CD4-positive, alpha-beta T cell treated with Interleukin-6 for 4 hours (primary cell): ENCODE measurements at places on chromosomes 2 and 18.

DNA sequence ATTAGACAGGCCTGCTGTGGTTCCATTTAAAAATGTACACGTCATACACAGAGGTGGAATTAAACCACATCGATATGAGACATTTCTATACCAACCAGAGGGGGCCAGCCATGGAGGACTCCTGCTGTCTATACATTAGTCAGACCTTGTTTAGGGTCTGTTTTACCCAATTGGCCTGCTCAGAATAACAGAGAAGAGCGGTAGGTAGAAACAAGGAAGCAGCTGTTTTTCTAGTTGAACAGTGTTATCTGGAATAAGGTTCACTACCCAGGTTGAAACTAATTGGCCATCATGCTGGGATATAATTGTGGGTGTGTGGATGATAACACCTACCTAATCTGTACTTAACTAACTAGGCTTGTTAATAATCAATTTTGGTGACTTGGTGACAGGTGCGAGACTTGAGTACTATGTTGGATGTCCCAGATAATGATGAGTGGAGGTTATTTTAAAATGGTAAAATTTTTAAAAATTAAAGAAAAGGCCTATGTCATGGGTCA is 47.5 kb downstream of the RHBDD1 start:
- no peak for DNase-seq

- no peak for DNase-seq
Observed at GRCh38 chr2:188752311-188752710, 221.9 kb upstream of the COL3A1 start.

- no peak for DNase-seq
Observed at GRCh38 chr2:5751873-5752482, 59.8 kb downstream of the SOX11 start.

GRCh38 chr2:58047373-58047935 is 848 bp downstream of the VRK2 start:
- DNase-seq: no peak

DNA sequence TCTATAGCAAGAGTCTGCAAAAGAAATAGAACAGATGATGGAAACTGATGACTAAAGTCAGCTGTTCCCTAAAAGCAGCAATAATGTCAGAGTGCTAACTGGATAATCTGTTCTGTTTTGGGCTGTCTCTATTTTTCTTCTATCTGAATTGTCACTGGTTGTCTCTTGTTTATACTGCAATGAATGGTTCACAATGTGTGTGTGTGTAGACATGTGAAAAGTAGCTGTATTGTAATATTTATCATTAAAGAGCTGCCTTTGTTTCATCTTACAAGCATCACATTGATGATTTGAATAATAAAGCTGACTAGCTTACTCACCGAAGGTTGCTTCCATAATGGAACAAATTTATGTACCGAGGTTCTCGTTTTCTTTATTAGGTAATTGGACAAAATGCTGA is 456.0 kb upstream of the ZEB2 start:
- no peak for DNase-seq

DNA sequence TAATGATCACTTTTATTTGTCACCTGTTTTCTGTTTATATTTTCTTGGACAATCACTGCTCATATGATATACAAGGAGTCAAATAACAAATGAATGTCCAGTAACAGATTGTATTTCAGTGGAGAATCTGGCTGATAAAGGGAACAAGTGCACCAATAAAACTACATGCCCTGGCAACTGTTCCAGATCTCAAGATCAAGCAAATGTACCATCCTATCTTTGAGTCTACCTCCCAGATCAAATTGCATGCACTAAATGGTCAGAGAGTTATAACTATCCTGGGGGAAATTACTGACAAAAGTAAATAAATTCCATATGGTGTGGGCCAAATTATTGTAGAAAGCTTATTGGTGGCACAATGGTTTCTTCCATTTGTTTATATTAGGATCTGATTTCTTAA is 452.8 kb downstream of the MBD2 start:
- no peak for DNase-seq

GRCh38 chr2:172968061-172968469 is 107.6 kb upstream of the MAP3K20 start:
- DNase-seq: no peak

DNA sequence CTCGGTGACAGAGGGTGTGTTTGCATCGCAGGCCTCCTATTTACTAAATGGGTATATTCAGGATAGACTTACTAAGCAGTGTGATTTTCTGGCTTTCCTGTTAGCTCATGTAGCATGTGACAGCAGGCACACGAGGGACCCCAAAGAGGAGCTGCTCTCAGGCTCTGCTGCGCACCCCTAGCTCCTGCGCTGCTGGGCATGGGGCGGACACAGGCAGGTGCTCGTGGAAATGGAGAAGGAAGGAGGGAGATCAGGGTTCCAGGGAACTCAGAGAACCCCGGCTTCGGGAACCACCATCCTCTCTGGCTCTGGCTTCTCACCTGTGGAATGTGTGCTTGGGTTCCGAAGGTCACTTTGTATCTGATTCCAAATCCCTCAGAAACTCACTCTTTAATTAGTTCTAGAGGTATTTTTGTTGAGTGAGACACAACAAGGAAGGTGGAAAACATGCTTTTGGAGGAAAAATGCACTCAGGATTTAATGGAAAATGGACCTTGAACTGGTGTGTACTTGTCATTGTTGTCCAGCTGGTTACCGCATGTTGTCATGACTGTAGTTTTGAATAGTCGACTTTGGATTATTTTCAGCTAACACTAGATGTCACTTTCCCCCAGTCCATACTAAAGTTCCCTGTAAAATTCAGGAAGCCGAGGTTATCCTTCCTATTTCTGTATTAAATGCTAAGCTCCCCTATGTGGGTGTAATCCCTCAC is 3.5 kb downstream of the SNTG2 start:
- DNase-seq: no peak

- DNase-seq: no peak
Observed at GRCh38 chr2:8154270-8154669, 527.6 kb upstream of the ID2 start.

DNA sequence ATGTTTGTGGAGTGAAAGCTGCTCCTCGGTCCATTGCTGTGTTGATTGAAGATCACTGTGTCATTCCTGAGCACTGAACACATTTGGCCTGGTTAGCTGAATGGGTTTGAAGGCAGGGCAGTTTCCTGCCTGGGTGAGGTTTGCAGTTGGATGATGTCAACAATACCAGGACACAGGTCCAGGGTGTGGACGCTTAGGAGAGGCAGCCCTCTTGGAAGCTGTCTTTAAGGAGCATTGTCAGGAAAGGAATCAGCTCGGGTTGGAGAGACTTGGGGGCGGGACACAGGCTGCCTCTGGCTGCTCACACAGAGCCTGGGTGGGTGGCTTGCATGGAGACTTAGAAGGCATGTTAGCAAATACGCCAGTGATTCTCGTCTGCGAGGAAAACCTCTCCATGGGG is 237.7 kb downstream of the SEPTIN10 start:
- DNase-seq: no peak

DNA sequence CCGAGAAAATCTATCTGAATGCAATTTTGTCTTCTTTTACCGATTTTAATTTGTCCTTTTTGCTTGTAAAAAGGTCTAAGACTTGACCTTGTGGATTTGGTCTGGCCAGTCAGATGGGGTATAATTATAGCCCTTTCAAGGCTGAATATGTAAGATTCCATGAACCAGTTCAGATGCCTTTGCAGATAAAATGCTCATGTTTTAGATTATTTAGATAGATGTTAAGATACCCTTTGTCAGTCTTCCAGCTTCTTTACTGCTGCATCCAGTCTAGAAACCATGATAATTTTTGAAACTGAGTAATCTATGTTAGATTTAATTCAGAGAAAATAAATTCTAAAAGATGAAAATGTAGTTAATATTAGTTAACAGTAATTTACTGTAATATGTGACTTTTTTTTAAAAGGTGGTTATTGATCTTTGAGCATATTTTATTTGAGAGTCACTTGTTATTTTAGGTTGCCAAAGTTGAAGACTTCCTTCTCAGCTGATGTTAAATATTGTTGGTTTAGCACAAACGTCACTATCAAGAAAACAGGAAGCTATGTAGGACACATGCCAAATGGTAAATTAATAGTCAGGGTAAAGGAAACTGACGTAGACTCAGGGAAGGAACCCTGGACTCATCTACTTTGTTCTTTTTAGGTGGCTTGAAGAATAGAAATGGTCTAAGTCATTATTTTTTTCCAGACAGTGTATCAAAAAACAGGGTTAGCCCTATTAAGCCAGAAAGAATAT is 29.8 kb downstream of the BABAM2 start:
- no peak for DNase-seq

- no peak for DNase-seq
Observed at GRCh38 chr2:241279413-241279812, 36.1 kb downstream of the HDLBP start.

DNA sequence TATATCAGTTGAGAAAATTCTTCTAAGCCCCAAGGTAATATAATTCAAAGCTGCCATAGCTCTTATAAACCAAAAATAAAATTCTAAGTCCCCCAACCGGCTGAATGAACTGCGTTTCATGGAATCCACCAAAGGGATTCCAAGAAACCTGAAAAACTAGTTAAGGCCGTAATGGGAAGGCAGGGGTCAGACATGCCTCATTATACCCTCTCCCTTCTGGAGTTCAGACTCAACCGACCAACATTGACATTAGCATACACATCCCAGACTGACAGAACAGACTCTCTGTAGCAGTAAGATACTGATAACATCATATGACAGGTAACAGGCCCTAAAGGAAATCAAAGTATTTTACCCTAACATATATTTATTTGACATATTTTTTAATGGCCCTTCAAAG is 31.4 kb upstream of the PHLPP1 start:
- no peak for DNase-seq

GRCh38 chr18:61583548-61583947 is 250.3 kb downstream of the CDH20 start:
- no peak for DNase-seq

- DNase-seq: no peak
Observed at GRCh38 chr18:25075783-25076182, 276.2 kb downstream of the ZNF521 start.

GRCh38 chr2:38474715-38475566 is 97.9 kb upstream of the ATL2 start:
- DNase-seq: no peak

- DNase-seq: no peak
Observed at GRCh38 chr2:24016376-24016761, 6.5 kb downstream of the MFSD2B start.

DNA sequence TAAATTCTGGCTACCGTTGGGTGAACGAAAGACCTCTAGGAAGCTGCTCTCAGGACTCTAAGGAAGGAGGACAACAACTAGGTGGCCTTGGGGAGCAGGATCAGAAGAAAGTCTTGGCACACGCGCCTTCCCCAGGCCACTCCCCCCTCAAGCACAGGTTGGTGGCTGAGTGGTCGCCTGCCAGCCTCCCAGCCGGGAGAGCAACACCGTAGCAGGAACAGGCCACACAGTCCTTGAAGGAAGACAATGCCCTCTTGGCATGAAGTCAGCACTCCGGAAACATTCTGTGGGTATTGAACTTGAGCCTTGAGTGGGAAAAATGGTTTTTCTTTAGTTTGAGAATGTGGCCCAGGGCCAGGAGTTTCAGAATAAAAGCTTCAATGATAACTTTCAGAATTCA is 87.4 kb upstream of the AGAP1 start:
- DNase-seq: no peak

GRCh38 chr2:168935810-168936581 is 34.9 kb downstream of the G6PC2 start:
- no peak for DNase-seq

GRCh38 chr2:23698721-23699579 is 228.0 kb downstream of the ATAD2B start:
- no peak for DNase-seq

- no peak for DNase-seq
Observed at GRCh38 chr2:46849046-46849715, 66.4 kb downstream of the MCFD2 start.

DNA sequence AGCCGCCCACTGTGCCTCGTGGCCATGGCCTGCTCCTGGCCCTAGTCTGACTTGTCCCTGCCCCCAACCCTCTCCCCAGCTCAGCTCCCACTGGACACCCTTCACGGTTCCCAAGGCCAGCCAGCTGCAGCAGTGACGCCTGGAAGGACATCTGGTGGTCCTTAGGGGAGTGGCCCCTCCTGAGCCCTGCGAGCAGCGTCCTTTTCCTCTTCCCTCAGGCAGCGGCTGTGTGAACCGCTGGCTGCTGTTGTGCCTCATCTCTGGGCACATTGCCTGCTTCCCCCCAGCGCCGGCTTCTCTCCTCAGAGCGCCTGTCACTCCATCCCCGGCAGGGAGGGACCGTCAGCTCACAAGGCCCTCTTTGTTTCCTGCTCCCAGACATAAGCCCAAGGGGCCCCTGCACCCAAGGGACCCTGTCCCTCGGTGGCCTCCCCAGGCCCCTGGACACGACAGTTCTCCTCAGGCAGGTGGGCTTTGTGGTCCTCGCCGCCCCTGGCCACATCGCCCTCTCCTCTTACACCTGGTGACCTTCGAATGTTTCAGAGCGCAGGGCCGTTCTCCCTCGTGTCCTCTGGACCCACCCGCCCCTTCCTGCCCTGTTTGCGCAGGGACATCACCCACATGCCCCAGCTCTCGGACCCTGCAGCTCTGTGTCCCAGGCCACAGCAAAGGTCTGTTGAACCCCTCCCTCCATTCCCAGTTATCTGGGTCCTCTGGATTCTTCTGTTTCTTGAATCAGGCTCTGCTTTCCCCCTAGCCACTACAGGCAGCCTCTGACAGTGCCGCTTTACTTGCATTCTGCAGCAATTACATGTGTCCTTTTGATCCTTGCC is 35.8 kb downstream of the ANO7 start:
- DNase-seq: no peak

GRCh38 chr2:96091141-96091710 is 25.1 kb downstream of the ADRA2B start:
- DNase-seq: no peak

DNA sequence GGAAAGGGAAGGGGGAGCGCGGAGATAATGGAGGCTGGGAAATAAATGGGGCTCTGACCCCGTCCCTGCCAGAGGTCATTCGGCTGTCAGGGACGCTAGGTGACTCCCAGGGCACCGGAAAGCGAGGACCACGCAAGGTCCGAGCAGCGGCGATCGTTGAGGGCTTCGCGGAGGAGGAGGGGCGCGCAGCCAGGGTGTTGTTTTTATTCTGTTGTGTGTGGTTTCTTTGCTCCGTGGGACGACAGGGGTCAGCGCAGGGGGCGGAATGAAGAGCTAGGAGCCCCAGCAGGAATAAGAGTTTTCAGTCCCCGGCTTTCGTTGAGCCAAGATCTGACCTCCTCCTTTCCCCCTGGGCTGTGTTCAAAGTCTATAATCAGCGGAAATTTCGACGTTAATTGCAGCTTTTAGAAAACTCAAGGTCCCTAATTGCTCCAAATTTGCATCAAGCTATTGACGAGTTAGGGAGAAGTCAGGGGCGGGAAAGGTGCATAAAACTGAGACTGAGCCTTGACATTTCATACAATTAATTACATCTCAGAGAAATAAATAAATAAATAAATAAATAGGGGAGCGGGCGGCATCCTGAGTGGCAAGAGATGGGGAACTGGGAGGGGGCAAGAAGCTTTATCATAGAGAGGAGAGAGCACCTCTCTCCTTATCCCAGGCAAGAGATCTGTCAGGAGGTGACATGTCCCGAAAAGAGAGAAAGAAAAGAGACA is 2.2 kb downstream of the GAD1 start:
- DNase-seq: no peak

GRCh38 chr2:72770879-72771461 is 54.9 kb downstream of the EXOC6B start:
- peak; percentile 71 for DNase-seq
